ENCODE measurements at places on chromosomes 5 and 9.

- DNase-seq = no peak
Observed at GRCh38 chr5:142654578-142655058, 31.3 kb downstream of the FGF1 start.

- DNase-seq = peak; percentile 58
Observed at GRCh38 chr5:56900858-56901578, 8.4 kb upstream of the SETD9 start.

DNA sequence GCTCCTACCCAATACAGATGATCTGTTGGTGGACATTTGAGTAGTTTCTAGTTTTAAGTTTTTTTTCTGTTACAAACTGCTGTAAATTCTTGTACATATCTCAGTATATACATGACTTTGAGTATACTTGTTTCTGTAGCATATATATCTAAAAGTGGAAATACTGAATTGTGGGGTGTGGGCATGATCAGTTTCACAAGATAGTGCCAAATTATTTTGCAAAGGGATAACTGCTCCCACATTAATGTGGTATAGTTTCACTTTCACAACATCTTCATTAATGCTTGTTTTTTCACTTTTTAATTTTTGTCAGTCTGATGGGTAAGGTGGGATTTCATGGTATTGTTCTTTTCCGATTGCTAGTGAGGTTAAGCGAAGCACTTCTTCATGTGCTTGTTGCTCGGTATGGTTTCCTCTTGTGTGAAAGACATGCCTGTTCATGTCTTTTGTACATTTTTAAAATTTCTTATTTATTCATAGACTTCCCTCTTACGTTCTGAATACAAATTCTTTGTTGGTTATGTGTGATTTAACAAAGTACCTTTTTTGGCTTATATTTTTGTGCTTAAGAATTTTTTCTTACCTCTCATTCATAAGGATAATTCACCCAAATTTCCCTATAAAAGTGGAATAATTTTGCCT lies 103.5 kb downstream of the CDC42SE2 start:
- DNase-seq = no peak

DNA sequence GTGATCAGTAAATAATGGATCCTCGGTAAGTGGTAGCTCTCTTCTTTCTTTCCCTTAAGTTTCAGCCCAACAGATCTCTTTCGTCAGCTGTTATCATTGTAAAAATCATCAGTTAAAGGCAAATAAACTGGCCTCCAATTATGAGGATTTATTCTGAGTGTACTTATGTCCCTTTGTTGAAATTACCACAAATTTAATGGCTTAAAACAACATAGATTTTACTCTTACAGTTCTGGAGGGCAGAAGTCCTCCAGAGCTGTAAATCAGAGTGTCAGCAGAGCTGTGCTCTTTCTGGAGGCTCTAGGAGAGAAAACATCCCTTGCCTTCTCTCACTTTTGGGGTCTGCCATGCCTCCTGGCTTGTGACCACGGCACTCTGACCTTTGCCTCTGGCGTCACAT lies 104.6 kb downstream of the INSYN2B start:
- no peak for DNase-seq

DNA sequence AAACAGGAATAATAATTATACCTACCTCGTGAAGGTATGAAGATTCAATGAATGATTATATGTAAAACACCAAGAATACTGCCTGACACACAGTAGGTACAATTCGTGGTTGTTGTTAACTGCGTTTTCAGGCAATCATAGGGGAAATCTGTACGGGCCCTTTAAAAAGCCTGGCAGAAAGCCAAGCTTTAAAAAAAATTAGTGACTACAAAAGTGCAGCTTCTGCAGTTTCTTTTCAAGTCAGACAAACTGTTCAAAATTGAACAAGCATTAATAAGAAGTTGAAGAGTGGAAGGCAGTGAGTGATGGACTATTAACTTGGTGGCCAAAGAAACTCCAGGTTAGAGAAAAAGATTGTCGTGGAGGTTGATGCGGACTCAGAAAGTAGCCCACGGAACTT lies 85.9 kb upstream of the TRIO start:
- no peak for DNase-seq

DNA sequence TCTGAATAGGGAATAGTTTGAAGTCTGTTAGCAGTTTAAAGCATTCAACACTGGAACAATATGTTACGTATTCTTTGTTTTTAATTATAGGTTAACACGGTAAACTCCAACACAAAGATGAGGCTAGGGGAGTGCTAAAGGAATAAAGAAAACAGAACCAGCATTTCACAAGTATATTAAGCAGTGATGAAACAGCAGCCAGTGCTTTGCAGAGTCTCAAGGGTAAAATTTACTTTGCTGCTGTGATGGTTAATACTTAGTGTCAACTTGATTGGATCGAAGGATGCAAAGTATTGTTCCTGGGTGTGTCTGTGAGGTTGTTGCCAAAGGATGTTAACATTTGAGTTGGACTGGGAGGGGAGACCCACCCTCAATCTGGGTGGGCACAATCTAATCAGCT lies 30.0 kb upstream of the GSN start:
- no peak for DNase-seq

DNA sequence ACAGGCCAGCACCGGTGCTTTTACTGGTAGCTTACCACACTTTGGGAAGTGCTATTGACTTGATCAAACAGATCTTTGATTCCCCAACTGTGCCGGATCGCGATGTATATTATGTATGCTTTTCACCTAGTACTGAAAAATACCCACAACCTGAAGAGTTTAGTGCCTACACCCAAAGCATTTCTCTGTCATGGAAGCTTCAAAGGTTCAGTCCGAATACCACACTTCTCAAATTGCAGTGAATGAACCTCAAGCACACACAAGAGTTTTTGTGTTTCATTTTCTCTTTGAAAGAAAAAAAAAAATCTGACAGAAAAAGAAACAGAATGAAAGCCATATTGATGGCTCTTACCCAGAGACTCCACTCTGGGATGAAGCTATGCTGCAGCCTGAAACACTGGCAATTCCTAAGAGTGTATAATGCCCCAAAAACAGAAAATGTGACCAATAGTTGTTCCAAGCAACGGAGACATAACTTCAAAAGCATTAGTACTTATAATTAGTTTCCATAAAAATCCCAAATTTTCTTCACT lies 100.9 kb downstream of the EBF1 start:
- DNase-seq = no peak

DNA sequence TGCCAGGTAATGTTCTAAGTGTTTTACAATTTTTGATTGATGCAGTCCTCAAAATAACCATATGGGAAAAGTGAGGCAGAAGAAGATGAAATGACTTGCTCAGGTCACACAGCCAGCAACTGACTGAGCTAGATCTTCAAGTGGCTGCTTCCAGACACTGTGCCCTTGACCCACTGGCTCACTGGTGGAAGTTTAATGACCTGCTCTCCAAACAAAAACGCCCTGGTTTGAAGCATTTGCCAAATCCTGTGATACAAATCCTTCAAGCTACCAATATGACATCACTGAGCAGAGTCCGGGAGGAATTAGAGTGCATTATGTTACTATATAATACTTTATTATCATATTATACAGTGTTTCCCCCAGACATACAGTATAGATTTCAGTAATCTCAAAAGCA lies 459.4 kb downstream of the GADD45G start:
- no peak for DNase-seq

DNA sequence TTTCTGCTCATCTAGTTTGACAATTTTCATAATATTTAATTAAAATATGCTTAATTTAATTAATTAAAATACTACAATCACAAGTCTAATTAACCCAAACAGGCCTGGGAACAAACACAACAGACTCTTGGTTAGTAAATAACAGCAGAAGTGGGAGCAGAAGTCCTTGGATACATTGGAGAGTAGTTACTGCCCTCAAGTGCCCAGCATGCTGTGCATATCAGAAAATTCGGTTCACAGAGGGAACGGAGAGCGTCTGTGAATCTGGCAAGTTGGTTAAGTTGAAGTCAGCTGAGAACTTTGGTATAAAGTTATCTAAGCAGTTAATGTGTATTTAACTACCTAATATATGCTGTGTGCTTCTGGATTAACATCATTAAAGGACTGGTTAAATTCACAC lies 87.0 kb upstream of the ATG10 start:
- DNase-seq = no peak

DNA sequence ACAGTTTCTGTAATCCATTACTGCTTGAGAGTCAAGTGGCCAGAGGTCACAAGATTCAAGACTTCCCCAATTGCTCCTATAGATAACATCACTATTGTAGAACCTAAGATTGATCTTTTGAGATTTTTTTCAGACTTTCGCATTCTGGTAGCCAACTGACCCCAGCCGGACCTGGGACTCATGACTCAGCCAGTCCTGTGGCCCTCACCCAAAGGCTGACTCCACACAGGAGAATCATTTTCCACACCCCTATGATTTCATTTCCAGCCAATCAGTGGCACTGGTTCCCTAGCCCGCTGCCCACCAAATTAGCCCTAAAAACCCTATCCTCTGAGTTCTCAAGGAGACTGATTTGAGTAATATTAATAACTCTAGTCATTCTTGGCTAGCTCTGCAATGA lies 36.2 kb downstream of the TARS1 start:
- no peak for DNase-seq

GRCh38 chr5:51172903-51173626 lies 210.2 kb upstream of the ISL1 start:
- no peak for DNase-seq

DNA sequence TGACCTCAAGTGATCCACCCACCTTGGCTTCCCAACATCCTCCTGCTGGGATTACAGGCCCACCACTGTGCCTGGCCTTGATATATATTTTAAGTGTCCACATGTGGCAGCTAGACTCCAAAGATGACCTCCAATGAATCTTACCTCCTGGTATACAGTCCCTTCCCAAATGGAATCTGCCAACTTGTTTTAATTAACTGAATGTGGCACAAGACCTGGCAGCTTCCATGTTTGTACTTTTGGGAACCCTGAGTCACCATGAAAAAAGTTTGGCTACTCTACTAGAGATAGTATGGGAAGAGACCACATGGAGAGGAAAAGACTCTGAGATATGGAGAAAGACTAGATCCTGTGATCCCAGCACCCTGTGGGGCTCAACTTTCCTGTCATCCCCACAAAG lies 42.5 kb downstream of the CCL28 start:
- no peak for DNase-seq

DNA sequence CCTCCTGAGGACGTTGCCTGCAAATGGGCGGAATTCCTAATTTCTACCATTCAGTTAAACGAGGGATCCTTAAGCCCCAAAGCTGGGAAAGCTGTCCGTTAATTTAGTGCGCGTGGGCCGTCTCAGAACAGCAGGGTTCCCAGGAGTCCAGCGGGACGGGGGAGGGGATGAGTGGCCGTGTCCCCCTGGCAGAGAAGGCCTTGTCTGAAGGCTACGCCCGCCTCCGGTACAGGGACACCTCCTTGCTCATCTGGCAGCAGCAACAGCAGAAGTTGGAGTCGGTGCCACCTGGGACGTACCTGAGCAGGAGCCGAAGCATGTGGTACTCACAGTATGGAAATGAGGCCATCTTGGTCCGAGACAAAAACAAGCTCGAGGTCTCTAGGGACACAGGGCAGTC lies 1.3 kb downstream of the BRD3OS start:
- no peak for DNase-seq

- DNase-seq = no peak
Observed at GRCh38 chr5:104815212-104815611, 1252.6 kb upstream of the NUDT12 start.

GRCh38 chr9:2016408-2017330 lies 1.5 kb downstream of the SMARCA2 start:
- DNase-seq = peak; percentile 76

GRCh38 chr9:126401107-126401506 lies 74.5 kb downstream of the MVB12B start:
- no peak for DNase-seq
